CD4-positive, alpha-beta T cell treated with Interleukin-4 for 1 hour (primary cell): ENCODE measurements at places on chromosomes 5 and 9.

- DNase-seq, result no peak
These were observed 470.8 kb downstream of the ENC1 start for GRCh38 chr5:74169701-74170100.

- DNase-seq, result no peak
These were observed 19.2 kb upstream of the SMC2 start for GRCh38 chr9:104074876-104075275.

- DNase-seq, result no peak
These were observed 62.8 kb downstream of the RGS3 start for GRCh38 chr9:113526231-113526746.

DNA sequence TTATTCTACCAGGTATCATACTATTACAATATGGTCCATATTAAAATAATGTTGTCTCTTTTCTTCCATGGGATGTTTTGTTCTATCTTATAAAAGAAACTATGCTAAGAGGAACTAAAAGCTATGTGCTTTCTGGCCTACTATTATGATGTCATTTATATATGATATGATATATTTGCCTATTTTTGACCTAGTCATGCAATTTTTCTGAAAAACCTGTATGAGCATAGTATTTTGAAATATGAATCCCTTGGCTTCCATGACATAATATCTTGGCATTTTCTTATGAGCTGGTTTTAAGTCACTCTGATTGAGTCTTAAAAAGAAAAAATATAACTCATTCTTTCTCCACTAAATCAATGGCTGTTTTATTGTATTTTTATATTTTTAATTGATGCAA lies 60.7 kb downstream of the MAN2A1 start:
- no peak for DNase-seq

DNA sequence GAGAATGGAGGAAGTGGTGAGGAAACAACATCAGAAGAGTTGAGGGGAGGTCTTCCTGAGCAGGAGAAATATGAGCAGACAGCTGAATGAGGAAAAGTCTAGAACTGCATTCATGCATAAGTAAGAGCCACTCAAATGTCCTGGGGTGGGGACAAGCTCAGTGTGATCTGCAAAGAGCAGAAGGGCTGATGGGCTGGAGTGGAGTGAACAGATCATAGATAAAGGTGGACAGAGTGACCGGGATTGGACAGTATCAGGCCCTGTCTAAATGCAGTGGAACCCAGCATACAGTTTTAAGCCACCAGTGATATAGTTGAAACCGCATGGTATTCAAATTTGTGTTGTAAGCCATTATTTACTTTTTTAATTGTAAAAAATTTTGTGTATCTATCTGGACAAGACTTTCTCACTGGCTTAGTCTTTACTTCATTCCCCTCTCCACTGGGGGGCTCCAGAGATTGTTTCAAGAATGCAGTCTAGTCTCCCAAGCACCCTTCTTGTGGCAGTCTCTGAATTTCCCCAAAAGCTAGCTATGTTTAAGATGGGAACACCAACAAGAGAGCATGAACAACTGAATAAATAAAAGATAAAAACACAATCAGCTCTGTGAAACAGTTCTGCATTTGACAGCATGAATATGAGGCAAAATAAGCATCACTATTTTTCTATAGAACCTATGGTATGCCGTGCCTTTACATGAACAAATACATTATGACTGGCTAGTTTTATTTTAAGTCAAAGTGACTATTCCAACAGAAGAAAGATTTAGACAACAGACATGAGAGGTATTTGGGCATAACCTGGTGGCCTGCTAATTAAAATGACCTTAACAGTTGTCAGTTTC lies 10.7 kb upstream of the STK32A start:
- DNase-seq, result peak; percentile 6

DNA sequence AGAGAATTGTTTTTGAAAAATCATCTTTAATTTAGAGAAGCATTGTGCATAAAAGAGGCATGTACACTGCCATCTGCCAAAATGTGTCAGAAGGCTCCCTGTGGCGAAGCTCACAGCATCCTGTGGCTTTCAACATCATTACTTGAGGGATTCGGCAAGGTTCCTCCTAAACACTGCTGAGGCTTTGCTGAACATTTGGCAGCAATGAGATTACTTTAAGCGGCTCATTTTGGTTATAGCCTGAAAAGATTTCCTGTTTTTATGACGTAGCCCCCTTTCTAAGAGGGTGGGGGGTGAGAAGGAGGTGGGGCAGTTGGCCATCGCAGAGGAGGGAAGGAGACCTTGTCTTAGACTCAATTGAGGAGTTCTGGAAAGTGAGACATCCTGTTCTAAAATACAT lies 469.4 kb downstream of the RASEF start:
- no peak for DNase-seq

DNA sequence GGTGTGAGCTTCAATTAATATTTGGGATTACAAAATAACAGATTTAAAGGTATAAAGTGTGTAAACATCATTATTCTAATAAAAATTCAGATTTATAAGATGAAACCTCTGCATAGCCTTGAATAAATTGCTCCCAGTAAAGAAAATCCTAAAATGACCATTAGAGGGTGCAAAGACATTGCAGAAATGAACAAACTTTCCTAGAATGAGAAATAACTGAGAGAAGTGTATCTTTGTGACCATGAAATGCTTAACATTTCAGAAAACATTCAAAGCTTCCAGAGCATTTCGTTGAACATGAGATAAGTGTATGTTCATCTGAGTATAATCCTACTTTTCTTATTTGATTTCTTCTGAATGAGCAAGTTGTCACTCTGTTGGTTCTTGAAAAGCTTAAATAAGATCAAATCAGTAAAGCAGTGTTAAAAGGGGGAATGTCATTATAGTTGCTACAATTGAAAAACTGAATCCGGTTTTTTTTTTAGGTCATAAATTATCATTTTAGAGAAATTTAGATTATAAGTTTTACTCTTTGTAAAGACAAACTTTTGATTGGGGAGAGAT lies 24.7 kb upstream of the NUDT12 start:
- DNase-seq, result no peak

- no peak for DNase-seq
These were observed 31.5 kb downstream of the SLC22A4 start for GRCh38 chr5:132325691-132326090.

- no peak for DNase-seq
These were observed 28.0 kb upstream of the GRAMD2B start for GRCh38 chr5:126395198-126395597.

DNA sequence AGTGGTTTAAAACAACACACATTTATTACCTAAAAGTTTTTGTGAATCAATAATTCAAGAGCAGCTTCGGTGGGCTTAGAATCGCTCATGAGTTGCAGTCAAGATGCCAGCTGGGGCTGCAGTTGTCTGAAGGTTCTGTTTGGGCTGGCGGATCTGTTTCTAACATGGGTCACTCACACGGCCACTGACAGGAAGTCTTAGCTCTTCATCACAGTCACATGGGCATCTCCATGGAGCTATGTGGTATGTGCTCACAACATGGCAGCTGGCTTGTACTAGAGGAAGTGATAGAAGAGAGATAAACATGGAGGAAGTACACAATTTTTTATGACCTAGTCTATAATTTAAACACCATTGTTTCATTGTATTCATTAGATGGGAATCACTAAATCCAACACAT lies 11.2 kb downstream of the KLHL9 start:
- no peak for DNase-seq

DNA sequence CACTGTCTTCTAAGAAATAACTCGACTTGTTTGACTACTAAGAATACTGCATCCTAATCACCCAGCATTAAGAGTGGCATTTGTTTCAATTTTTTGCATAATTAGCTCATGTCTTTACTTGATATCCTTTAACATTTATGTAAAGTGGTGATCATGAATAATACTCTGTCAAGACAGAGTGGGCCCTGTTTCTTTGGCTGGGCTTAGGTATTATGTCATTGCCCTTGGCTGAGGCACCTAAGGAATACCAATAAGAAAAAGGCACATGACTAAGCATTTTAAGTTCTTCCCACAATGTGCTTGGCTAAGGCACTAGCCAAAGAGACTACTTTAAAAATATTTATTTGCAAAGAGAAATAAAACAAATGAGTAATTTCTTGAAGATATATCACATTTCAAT lies 308.1 kb downstream of the CTNND2 start:
- DNase-seq, result no peak

DNA sequence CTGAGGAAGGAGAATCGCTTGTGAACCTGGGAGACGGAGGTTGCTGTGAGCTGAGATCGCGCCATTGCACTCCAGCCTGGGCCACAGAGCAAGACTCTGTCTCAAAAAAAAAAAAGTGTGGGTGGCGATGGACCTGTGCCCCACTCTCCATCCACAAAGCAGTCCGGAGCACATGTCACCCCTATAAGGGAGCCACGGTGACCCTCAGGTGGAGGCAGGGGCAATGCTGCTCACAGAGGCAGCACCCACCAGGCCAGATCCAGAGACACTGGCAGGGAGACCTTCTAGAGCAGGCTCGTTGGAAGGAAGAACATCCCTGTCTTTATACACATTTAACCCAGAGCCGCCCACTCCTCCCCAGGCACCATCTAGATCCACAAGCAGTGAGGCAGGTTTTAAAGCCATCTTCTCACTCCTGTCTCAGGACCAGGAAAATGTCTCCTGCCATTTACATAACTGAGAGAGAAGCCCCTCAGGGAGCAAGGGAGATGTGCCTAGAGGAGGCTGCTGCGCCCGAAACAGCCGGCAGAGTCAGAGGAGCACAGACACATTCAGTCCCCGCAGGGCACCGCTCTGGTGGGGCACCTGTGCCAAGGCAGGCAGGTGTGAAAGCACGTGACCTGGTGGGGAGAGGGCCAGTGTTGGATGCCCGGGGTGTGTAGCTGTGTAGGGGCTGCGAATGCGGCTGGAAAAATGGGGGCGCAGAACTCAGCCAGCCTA lies 31.6 kb upstream of the ADAMTS2 start:
- DNase-seq, result no peak

DNA sequence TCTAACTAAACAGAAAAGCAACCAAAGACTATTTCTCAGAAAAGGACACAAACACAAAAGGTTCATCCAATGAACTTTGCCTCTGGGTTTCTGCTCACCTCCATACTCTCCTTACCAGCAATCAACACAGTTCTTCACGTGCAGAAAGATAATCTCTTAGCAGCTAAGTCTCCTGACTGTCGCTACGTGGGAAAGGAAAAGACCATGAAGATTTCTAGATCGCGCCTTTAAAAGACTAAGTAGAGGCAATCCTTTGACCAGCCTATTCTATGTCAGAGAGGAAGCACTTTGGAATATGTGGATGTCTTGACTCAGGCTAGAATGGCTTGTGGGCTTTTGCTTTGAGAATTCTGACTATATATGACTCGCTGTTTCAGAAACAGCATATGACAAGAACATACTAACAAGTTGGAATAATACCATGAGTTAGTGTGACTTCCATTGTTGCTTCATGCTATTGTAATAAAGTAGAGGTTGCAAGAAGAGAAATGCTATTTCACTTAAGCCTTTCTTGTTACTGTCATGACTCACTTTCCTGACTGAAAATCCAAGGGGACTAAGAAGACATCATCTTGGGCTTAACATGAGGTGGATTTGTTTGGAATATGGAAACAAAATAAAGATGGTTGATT lies 339.5 kb upstream of the RFX3 start:
- no peak for DNase-seq

DNA sequence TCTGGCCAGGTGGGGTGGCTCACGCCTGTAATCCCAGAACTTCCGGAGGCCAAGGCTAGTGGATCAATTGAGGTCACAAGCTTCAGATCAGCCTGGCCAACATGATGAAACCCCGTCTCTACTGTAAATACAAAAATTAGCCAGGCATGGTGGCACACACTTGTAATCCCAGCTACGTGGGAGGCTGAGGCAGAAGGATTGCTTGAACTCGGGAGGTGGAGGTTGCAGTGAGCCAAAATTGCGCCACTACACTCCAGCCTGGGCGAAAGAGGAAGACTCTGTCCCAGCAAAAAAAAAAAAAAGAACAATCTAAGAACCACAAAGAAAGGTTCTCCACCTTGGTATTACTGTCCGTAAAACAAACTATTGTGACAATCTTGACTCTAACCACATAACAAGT lies 9.7 kb downstream of the MYO10 start:
- no peak for DNase-seq

GRCh38 chr5:14284392-14285148 lies 141.4 kb downstream of the TRIO start:
- no peak for DNase-seq

- DNase-seq, result no peak
These were observed 73.5 kb upstream of the TMEM215 start for GRCh38 chr9:32709871-32710270.

- DNase-seq, result no peak
These were observed 10.3 kb upstream of the CARD19 start for GRCh38 chr9:93085676-93086075.

DNA sequence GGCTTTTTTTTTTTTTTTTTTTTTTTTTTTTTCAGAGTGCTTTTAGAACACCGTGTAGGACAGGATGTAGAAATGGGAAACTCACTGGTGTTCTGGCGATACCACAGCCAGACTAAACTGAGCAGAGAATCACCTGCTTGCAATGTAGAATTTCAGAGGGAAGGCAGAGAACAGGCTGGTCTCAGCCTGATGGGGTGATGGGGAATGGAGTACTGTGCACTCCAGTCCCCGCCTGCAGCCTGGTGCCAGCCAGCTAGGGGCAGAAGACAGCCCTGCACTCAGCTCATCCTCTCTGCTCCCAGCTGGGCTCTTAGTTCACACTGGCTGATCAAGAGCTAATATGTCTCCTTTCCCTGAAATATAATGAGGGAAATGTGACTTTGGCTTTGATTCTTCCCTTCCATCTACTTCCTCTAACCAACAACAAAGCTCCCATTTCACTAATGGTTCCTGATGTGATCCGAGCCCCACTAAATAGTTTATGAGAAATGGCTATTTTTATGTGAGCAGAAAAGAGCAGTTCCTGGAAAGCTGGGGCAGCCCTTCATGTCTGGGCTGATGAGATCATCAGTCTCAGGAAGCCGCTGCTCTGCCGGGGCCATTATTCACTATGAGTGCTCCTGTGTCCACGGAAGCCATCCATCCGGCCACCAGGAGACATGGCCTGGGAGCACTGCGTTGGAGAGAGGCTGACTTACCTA lies 209.7 kb downstream of the GADD45G start:
- DNase-seq, result no peak

DNA sequence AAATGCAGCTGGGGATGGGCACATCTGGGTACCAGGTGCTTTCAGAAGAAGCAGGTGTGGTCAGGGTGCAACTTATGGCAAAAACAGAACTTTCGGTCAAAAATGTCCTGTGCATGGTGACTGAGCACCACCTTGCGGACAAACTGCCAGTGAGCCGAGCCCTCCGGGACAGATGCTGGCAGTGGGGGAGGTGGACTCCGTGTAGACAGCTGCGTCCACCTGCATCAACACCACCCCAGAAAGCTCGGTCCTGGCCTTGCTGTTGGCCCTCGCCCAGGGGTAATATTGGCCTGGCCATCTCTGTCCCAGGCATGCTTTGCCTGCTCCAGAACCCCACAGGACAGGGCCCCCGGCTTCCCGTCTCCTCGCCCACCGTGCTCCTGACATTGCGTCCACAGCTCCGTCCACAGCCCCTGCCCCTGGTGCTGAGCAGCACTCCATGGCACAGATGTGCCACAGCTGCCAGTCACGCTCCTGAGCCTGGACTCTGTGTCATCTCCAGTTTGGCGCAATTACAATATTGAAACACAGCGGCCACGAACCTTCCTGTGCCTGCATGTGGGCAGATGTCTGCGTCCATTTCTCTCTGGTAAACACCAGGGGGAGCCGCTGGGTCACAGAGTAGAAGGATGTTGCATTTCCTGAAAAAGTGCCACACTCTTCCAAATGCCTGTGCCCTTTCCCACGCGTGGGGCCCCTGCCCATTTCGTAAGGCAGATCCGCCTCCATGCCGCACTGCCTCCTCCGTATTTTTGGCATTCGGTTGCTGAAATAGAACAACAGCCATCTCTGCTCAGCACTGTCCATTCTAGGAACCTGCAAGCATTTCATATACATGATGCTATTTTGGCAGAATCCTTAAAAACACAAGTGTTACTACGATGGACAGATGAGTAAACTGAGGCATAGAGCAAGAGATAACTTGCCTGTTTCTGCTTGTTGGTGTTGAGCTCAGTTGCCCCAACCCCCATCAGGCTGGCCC lies 33.4 kb upstream of the SLC6A19 start:
- DNase-seq, result peak; percentile 73
